Right cardiac atrium (tissue), 5 donors: ENCODE measurements at places on chromosomes 13 and 19. TPM values are rescaled to one million over a fixed set of nuclear protein-coding genes. Genes with fewer than 3 reads are reported as not detected.

- DNase-seq, result no peak
These were observed 25.3 kb downstream of the COG3 start for GRCh38 chr13:45490068-45490467.

- no peak for DNase-seq
These were observed 20.3 kb downstream of the C19orf81 start for GRCh38 chr19:50669302-50670101.

DNA sequence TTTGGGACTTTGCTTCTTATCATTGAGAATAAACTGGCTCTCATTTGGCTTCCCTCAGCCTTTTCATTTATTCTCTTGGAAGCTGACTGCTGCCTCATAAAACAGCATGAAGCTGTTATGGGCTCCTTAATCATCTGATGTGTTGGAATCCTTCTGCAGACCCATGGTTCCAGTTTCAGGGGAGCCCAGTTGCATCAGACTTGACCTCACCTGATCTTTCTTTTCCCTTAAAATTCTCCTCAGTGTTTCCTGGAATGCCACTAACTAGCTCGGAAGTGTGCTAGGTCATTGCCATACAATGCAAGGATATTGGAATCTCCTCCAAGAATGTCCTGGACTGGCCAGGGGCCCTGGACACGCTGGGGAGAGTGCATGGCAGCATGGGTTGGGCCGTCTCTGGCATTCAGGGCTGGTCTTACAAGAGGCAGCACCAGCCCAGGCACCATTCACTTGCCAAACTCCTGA, 158.7 kb downstream of the FLT1 start:
- peak; percentile 74 for DNase-seq

GRCh38 chr19:925087-925525, 729 bp upstream of the ARID3A start:
- DNase-seq, result peak; percentile 74

DNA sequence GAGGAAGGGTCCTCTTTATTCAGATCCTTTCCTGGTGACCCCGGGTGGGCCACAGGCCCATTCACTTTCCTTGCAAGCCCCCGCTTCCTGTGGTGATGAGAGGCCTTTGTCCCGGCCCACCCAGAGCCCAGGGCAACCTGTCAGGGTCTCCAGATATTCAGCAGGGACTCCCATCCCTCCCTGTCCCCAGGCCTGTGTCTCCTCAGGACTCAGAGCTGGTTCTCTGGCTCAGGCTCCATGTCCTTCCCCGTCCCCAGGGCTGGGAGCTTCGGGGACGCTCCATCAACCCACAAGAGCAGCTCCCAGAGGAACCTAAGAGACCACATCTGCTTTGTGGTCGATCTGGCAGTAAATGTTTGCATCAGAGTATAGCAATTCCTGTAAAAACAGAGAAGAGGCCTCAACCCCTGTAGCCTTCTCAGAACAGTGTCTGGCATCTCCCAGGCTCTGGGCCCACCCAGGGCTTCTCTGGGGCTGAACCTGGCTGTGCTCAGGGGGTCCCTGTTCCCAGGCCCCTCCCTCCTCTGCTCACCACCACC, 7.8 kb downstream of the CEACAM4 start:
- no peak for DNase-seq

GRCh38 chr19:34317311-34317927, 47.6 kb upstream of the GPI start:
- DNase-seq, result no peak

GRCh38 chr19:38519988-38520387, 86.5 kb downstream of the RYR1 start:
- DNase-seq, result no peak

GRCh38 chr13:74000876-74001275, 133.3 kb downstream of the KLF12 start:
- no peak for DNase-seq

GRCh38 chr19:38093587-38093986, 130.4 kb downstream of the DPF1 start:
- peak; percentile 79 for DNase-seq

DNA sequence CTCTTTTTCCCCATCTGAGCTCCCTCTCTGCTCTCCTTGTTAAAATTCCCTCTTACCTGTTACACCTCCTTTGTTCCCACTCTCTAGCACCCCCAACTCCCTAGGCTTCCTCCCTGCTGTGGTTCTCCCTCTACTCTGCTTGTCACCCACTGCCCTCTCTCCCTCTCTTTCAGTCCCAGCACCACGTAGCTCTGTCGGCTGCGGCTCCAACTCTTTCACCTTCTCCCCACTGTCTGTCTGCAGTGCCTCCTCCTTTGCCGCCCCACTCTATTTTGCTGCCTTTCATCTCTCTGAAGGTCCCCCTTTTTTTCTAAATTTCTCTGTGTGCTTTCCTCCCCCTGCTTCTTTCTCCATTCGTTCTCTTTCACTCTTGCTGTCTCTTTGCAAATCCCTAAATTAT, 1.1 kb downstream of the ZNF836 start:
- no peak for DNase-seq

DNA sequence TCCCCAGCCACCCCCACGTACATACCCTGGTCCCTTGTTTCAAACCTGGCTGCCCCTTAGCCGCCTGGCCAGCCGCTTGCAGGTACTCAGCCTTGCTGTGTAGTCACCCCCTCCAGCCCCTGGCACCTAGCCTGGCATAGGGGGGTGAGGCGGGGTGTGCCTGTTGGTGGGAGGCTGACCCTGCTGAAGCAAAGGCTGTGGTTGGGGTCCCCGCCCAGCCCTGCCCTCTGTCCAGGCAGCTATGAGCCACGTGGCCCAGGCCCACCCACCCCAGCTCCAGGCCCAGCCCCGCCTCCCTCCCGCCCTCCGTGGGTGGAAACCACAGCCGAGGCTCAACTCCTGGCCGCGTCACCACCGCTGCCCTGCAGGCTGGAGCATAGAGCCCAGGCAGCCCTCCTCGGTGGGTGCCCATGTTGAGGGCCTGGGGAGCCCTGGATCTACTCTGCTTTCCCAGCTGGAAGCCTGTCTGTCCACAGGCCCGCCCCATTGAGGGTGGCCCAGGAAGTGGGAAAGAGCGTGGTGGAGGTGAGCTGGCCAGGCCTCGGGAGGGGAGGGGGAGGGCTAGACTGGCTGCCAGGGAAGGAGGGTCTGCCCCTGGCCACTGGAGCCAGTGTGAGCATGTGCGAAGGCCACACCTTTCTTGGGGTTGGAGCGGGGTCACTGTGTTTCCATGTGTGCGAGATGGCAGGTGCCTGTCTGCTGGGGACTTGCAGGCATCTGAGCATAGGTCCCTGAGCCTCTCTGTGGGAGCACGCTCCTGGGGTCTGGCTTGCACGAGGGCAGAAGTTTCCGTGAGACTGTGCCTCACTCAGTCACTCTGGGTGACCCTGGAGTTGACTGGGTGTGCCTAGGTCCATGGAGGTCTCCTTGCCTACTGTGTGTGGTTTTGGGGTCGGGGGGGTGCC, 31.0 kb downstream of the PAK4 start:
- DNase-seq, result no peak

DNA sequence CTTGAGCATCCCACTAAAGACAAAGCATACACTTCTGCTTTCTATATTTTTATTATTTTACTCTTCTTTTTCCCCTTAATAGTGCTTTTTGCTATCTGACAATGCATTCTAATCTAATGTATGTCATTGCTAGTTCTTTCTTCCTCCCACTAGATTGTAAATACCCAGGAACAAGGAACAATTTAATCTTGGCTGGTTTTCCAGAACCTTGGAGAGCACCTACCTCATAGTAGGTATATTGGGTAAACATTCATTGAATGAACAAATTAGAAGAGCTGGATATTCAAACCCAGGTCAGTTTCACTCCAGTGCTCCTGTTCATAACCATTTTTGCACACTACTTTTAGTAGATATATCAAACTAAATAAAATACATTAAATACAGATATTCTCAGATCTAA, 1617.6 kb upstream of the SLC10A2 start:
- no peak for DNase-seq

DNA sequence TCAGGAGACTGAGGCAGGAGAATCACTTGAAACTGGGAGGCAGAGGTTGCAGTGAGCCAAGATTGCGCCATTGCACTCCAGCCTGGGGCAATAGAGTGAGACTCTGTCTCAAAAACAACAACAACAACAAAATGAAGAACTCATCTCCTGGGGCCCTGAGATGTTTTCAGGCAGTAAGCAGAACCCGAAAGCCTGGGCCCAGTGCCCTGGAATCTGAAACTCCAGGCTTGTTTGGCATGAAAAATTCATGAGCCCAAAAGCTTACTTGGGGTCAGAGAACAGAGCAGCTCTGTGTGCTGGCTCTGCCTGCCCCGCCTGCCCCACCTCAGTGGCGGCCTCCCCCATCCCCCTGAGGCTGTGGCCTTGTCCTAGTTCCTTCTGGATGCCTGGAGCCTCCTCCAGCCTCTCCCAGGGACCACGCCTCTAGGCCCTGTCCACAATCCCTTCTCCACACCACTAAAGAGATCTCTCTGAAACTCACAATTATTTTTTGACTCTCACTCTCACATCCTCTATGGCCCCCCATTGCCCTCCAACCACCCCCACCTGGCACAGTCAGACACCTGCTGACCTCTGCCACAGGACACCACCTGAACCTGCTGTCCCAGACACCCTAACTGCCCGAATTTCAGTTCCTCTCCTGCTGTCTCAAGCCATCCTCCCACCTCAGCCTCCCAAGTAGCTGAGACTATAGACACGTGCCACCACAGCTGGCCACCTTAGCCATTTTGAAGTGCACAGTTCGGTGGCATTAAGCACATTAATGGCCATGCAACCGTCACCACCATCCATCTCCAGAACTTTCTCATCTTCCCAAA, 6.9 kb upstream of the AP1M2 start:
- DNase-seq, result peak; percentile 53

GRCh38 chr13:33649212-33649878, 168.6 kb upstream of the RFC3 start:
- no peak for DNase-seq

- DNase-seq, result no peak
These were observed 81.4 kb upstream of the GPC6 start for GRCh38 chr13:93145199-93145598.

DNA sequence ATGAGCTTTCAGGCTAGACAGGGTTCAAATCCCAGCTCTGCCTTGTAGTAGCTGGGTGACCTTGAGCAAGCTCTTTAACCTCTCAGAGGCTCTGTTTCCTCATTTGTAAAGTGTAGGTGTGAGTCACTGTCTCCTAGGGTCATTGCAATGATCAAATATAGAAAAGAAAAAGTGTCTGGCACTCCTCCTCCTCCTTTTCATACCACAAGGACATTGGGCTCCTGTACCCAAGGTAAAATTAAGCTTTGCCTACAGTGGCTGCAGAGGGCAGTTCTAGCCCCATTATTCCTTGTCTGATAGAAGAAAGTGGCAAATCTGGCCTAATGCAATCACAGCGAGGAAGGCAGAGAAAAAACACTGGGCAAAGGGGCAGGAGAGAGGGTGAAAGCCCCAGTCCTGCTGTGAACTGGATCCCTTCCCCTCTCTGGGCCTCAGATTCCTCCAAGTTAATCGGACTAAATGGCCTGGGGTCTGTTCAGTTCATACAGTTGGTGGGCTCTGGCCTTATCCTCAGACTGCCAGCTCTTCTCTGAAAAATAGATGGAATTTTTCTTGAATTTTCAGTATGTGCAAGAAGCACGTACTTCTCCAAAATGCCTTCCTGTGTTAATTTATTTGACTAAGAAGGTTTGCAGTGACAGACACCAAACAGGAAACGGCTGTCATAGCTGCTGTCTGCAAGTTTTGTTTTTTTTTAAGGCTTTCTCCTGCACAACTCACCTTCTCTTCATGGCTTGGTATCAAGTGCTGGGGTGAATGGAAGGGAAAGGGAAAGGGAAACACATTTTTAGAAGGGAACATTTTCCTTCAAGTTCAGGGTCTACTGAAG, 35.3 kb downstream of the RGCC start:
- DNase-seq, result no peak

The MEDAG gene
- 9.3 TPM for total RNA-seq

The FGF9 gene
- total RNA-seq, result 12.2 TPM

The RNF113B gene
- total RNA-seq, result not detected
